ENCODE measurements at places on chromosomes 12 and 14.

DNA sequence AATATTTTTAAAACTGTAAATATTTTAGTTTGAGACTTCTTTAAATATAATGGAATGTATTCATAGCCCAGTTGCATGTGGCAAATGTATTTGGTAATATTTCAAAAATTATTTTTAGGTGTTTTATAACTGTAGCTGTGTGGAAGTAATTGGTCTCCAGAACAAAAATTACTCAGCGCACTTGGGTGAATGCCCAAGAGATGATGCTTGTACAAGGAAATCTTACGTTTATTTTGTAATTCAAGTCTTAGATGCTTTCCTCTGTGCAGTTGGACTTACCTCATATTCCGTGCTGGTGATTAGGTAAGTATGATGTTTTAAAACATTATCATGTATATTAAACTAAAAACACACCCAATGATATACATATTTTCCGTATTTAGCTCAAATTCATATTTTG, 76.7 kb upstream of the SLCO1B1 start:
- no peak for DNase-seq

DNA sequence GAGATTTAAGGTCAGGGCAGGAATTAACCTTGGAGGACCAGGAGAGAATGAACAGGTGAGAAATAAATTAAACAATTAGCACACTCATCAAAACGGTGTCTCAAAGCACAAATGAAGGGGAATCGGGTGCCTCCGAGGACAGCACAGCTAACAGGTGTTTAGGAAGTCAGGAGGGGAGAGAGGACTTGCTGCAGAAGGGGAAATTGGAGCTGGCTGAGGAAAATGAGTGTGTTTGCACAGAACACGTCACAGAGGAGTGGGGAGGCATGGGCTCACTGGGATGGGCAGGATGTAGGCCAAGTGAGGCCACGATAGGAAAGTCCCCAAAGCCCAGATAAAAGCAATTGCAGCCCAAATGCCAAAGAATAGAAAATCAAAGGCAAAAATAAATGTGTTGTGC, 121.7 kb downstream of the ZNF664 start:
- no peak for DNase-seq

- DNase-seq: no peak
Observed at GRCh38 chr14:71410578-71411284, 503.5 kb downstream of the PCNX1 start.

DNA sequence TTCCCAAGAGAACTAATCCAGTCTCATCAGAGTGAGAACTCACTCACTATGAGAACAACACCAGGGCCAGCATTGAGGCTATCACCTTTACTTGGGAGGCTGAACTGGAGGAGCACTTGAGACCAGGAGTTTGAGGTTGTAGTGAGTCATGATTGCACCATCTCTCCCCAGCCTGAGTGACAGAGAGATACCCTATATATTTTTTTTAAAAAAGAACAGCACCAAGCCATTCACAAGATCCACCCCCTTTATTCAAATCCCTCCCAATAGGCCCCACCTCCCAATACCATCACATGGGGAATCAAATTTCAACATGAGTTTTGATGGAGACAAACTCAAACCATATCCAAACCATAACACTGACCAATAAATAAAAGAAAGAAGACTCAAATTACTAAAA, 3.7 kb upstream of the TMX1 start:
- DNase-seq: no peak

GRCh38 chr12:38788106-38788505, 117.3 kb downstream of the CPNE8 start:
- DNase-seq: no peak
